D721Med (cell line): ENCODE measurements at places on chromosomes 4 and X.

DNA sequence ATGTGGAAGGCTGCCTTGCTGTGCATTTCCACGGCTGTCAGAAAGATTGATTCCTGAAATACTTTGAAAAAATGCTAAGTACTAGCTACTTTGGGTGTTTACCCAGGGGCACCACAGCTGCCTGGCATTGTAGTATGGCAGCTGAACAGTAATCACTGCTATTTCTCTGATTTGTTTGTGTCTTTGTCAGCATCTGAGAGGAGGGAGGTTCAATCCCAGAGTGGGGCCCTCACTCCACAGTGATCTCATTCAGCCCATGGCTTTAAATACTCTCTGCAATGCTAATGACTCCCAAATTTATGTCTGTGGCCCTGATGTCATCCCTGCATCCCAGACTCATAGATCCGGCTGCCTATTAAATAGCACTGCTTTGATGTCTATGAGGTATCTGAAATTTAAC is 575.3 kb upstream of the MAGEB2 start:
- no peak for DNase-seq

DNA sequence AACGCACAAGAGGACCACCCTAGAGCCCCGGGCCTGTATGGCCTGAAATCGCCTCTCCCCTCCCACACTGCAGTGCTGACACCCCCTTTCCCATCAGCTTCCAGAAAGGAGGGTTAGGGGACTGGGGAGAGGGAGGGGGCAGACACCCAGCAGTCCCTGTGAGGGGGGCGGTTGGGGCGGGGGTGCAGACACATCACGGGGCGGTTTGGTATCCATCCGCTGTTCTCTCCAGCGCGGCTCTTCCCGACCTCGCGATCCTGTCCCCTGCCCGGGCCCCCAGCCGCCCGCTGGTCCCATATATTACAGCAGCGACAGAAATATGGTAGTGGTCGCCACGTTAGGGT is 404 bp upstream of the GPRASP2 start:
- no peak for DNase-seq

DNA sequence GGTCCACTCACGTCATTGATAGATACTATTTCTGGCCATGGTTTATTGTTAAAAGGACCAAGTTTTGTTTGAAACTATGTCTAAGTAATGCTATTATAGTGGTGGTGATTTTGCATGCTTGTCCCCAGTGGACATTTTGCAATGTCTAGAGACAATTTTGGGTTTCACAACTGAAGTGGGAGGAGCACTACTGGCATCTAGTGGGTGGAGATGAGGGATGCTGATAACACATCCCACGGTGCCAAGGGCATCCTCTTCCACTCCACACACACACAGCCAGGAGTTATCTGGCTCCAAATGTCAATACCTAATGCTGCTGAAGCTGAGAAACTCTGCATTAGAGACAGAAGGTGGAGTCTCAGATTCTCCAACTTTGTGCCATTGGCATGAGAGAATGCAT is 131.2 kb downstream of the FRMPD4 start:
- DNase-seq = no peak

- no peak for DNase-seq
Measured at GRCh38 chr4:27198971-27199370, 338.3 kb downstream of the STIM2 start.

DNA sequence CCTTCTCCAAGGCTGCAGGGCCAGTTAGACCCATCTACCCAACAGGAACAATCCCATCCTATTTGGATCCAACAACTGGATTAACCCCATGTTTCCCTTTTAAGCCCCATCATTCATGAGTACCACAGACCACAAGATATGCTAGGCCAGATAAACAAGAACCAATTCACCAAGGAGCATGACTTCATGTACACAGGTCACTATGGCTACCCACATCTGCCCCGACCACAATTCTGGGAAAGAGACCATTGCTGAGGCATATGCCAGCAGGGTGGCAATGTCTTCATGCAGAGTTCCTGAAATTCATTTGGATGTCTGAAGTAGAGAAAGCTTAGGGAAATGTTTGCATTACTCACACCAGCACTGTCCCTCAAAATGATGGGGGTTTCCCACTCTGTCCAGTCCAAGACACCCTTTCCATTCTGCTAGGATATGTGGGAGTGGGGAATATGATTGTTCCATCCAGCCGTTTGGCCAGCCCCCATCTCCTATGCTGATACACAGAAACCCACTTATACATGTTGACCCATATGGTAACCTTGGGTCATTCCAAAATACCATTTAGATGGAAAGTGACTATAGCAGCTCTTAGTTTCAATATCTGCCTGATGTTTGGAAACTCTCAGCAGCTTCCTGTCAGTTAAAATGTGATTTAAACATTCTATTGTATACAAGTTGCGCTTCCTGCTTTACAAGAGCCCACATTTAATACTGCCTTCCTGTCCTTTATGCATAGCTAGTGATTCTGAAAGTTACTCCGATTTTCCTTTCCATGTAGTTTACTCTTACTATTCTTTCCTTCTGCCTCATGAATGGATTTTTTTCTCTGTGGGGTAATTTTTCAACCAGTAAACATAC is 129.0 kb downstream of the AMMECR1 start:
- no peak for DNase-seq

DNA sequence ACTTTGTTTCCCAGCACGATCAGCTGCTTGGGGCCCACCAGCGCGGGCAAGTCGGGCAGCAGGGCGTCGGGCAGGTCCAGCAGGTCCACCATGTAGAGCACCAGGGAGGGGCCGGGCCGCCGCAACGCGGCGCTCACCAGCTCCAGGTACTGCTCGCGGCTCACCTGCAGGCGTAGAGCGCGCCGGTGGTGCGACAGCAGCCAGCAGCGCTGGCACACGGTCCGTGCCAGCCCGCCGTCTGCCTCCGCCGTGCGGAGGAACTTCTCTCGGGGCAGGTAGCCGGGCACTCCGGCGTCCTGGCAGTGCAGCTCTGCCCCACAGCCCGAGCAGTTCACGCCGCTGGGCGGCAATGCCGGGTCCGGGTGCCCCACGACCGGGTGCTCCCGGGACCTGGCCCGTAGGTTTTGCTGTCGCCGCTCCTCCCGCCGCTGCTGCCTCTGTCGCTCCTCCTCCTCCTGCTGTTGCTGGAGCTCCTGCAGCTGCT is 527 bp downstream of the NOA1 start:
- DNase-seq = no peak

DNA sequence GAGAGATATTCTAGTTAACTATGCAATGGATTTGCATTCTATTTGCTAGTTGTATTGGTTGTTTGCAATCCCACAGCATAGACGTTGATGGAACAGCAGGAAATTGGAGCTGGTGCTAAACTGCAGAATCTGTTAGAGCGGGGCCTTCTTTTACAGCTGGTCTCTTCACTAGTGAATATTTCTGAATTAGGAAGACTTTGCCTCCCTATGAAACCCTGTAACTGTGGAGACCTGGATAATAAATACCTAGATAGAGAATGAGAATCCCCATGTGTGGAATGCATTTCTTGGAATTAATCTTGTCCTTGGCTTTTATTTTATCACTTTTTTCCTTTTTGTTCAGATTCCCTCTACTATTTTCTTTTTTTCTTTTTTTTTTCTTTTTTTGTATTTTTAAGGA is 109.7 kb downstream of the SHROOM3 start:
- DNase-seq = no peak

GRCh38 chr4:173684223-173684622 is 154.2 kb upstream of the HAND2 start:
- no peak for DNase-seq

DNA sequence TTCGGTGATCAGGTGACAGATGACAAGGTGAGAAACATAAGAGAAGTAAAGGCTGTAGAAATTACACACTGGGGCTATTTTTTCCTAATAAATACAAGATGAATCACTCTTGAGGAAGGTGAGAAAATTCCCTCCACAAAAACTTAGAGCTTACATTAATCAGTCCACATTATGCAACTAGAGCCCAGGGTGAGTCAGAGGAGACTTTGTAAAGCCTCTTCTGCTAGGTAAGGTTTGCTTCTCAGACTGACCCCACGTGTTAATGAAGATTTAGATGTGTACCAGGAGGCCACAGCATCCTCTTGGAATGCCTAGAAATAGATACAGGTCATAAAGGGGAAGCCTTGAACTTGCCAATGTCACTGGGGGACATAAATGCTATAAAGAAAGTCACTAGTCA is 396.0 kb upstream of the SMIM31 start:
- DNase-seq = no peak

DNA sequence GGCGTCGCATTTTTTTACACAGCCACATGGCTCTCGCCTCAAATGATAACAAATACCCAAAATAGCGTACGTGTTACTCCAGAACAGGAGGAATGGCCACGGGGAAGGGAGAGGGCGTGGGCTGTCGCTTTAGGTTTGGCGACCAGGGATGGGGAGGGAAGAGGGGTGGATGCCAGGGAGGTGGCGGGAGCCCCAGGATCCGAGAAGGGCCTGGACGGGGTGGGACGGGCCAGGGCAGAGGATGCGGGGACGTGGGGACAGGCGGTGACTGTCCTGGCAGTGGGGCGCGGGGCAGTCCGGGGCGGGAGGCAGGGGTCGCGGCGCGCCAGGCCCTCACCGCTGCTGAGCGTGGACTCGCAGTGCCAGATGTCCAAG is 631 bp downstream of the TMEM47 start:
- no peak for DNase-seq

GRCh38 chr4:78293348-78293747 is 236.2 kb downstream of the FRAS1 start:
- no peak for DNase-seq

DNA sequence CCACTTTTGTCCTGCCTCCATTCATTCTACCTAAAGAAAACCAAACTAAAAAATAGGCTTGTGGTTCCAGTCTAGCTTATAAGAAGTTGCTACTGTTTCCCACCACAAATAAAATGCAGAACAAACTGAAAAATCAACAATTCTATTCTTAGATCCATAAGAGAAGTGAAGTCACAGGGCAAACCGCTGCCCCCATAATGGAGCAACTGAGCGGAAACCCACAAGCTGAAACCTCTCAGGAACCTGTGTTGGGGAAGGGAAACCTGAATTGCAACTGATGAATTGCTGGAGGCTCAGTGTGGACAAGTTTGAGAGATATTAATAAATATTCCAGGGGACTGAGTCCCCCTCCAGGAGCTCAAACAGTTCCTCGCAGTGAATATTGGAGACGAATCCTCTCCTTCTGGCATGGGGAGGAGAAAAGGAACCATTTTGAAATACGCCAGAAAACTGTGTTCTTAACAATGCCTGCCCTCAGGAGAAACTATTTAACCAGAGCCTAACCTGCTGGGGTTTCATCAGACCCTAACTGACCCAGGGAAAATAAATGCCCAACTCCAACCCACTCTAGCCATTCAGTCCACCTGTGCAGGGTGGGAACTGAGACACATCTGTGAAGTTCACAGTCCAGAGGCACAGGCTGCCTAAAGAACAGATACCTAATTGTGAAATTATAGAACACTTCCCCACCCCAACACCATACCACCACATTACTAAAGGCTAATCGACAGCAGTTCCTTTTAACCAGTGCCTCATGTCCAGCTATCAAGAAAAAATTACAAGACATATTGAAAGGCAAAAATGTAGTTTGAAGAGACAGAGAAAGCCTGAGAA is 22.8 kb upstream of the SH3RF1 start:
- DNase-seq = no peak

- DNase-seq = no peak
Measured at GRCh38 chr4:79687006-79687405, 279.0 kb upstream of the GK2 start.

DNA sequence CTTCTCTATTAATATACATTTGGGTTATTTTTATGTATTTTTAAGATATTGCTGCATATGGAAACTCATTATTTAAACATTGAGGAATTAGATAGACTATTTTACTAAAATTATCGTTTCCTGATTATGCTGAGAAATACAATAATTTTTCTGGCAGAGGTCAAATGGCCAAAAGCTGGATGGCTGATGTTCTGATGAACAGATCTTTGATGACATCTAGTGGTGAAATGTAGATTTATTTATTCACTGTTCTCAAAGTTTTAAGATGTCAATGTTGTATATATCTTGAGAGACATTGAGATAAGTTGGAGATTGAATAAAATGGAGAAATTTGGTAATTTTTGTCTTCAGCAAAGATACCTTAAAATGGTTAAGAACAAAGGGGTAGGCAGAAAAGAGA is 96.2 kb downstream of the UGT8 start:
- no peak for DNase-seq

DNA sequence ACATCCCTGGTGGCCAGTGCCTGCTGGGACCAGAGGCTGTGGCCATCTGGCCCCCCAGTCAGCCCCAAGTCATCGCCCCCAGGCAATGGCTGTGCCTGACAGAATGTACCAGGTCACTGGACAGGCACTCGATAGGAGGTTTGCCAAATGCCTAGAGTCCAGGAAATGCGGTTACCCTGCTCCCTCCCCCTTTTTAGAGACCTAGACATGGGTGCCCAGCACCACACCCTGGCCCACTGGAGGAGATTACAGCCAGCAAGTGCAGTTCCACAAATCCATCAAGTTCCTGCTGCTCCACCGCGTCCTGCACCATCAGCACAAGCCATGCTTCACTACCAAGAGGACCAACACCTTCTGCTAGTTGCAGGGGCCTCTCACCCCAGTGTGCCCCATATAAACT is 16.2 kb upstream of the ZFX start:
- DNase-seq = no peak

- no peak for DNase-seq
Measured at GRCh38 chrX:252244-252956, 28.8 kb upstream of the PLCXD1 start.

GRCh38 chr4:7937006-7937405 is 2.7 kb downstream of the AFAP1 start:
- DNase-seq = no peak

GRCh38 chrX:21383546-21383945 is 9.3 kb downstream of the CNKSR2 start:
- DNase-seq = no peak

DNA sequence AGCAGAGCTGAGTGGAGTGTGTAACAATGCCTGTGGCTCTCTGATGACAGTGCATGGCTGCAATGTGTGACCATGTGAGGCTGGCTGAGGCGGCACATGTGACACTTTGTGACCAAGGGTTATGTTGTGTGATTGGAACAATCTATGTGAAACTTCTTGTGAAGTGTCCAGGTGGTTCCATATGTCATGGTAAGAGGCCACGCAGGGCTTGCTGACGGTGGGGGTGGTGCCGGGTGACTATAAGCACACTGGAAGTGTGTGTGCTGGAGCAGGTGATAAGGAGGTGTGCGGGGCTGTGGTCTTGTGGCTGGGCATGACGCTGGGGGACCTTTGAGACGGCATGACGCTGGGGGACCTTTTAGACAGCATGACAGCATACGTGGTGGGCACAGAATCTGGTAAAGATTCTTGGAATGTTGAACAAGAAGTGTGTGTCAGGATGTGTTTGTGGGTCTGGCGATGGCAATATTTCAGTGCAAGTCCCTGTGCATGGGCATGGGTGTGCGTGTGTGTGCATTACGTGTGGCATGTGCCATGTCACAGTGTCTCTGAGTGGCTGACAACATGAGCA is 7.4 kb upstream of the HDAC6 start:
- DNase-seq = no peak
